ENCODE measurements at places on chromosomes 3 and 15.

- DNase-seq: no peak
These were observed 14.9 kb downstream of the ITGA11 start for GRCh38 chr15:68417051-68417450.

- DNase-seq: no peak
These were observed 94.2 kb downstream of the FMN1 start for GRCh38 chr15:33100314-33100713.

DNA sequence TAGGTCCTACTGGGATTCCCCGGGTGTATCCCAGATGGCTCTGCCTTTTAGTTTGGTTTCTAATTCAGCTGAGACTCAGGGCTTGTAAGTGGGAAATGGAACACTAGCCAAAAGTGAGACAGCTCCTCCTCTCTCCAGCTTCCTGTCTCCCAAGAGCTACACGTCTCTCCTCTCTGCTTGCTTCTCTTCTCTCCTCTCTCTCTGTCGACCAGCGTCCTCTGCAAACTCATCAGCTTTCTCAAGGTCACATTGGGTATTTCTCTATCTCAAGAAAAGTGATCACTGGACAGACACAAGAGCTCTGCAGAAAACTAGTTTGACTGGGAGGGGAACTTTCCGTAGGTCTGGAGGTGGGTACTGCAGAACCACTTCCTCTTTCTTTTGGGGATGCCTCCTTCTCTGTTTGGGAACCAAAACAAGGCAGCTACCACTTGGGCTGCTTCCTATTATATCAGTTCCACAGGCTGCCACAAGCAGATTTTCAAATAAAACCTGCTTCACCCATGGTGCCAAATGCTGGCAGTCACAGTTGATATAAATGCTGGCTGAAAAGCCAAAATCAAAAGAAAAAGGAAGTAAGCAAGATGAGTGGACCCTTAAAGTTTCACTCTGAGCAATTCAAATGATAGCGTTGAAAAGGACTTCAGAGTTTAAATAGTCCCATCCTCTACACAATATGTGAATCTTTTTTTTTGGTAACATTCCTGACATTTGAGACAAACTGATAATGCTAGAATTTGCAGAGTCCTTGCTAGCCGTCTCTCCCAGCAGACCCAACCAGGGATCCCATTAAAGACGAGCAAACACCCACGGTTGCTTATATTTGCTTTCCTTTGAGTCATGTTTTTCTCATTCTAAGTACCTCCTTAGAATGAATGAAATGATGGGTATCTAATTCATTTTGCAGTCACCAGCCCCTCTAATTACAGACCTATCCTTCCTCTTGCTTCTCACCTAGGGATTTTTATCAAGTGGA, 7.2 kb upstream of the DYNC1LI1 start:
- DNase-seq: no peak

DNA sequence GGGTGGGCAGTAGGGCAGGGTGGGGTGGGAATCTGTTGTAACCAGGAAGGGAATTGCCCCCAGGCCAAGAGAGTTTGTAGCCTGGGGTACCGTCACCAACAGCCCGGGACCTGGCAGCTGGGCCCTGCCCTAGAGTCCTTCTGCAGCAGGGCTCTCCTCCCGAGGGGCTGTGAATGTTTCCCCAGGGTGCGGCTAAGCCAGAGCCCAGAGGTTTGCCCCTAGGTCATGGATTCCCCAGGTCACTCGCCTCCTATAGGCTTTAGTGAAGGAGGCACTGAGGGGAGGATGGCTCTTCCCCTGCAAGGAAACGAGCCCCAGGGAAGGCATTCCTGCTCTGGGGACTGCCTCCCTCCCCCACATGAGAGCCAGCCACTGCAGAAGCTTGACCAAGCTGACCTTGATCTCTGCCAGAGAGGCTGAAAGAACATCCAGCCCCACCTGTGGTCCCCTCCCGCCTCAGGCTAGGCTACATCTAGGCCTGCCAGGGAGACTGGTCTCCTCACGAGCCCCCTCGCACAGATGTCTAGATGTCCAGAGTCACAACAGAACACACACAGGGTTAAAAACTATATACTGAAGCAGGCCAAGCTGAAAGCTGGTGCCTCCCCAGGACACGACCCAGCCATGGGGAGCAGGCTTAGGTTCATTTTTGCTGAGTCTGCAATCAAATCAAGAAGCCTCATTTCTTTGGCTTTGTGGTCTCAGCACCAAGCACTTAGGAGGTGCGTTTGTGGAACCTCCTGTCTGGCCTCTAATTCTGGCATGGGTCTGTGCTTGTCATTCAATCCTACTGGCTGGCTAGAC, 69.1 kb upstream of the TAMM41 start:
- DNase-seq: no peak
